ENCODE measurements at places on chromosomes 3 and 15. TPM values are rescaled to one million over a fixed set of nuclear protein-coding genes. Genes with fewer than 3 reads are reported as not detected.

GRCh38 chr3:13654330-13655060, 105.6 kb downstream of the FBLN2 start:
- DNase-seq = peak; percentile 58

Gene ZIC1
- total RNA-seq = not detected

GRCh38 chr15:96268442-96269204, 61.9 kb upstream of the NR2F2 start:
- DNase-seq = no peak

- DNase-seq = no peak
Observed at GRCh38 chr3:135751991-135752390, 213.5 kb upstream of the PPP2R3A start.

- DNase-seq = no peak
Observed at GRCh38 chr3:146974001-146974400, 368.9 kb upstream of the PLSCR5 start.

Gene CLDN11
- total RNA-seq = not detected

Data from activated naive CD8-positive, alpha-beta T cell treated with anti-CD3 and anti-CD28 coated beads, Interleukin-2, amount 10 ng/mL, durations not matched to agents 7 days and 5 days (primary cell).